ENCODE measurements at places on chromosomes 5 and 9.

- DNase-seq: peak; percentile 3
Measured at GRCh38 chr5:157106630-157107461, 2.0 kb downstream of the HAVCR2 start.

- no peak for DNase-seq
Measured at GRCh38 chr9:135116881-135117280, 29.4 kb downstream of the OLFM1 start.

DNA sequence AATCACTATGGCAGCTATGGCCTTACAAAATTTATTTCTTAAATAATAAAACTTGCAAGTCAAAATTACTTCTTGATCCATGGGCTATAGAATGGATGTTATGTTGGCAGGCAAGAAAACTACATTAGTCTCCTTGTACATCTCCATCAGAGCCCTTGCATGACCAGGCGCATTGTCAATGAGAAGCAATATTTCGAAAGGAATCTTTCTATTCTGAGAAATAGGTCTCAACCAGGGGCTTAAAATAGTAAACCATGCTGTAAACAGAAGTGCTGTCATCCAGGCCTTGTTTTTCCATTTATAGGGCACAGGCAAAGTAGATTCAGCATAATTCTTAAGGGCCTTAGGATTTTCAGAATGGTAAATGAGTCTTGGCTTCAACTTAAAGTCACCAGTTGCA, 220.1 kb downstream of the SREK1 start:
- no peak for DNase-seq

DNA sequence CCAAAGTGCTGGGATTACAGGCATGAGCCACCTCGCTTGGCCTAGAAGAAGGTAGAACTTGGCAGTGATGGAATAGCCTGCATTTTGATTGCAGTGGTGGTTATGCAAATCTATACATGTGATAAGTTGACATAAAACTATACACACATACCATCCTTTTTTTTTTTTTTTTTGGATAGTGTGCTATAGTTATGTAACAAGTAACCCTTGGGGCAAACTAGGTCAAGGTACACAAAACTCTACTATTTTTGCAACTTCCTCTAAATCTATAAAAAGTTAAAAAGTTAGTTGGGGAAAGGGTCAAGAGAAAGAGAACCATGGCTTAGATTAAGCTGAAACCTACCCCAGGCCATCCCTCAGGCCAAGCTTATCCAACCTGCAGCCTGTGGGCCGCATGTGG, 11.1 kb downstream of the TRIM14 start:
- DNase-seq: no peak

GRCh38 chr9:90251316-90251715, 391.3 kb downstream of the DIRAS2 start:
- DNase-seq: no peak

- DNase-seq: no peak
Measured at GRCh38 chr5:178509491-178510057, 80.6 kb downstream of the COL23A1 start.

GRCh38 chr5:96173366-96173765, 211.7 kb upstream of the ELL2 start:
- no peak for DNase-seq

DNA sequence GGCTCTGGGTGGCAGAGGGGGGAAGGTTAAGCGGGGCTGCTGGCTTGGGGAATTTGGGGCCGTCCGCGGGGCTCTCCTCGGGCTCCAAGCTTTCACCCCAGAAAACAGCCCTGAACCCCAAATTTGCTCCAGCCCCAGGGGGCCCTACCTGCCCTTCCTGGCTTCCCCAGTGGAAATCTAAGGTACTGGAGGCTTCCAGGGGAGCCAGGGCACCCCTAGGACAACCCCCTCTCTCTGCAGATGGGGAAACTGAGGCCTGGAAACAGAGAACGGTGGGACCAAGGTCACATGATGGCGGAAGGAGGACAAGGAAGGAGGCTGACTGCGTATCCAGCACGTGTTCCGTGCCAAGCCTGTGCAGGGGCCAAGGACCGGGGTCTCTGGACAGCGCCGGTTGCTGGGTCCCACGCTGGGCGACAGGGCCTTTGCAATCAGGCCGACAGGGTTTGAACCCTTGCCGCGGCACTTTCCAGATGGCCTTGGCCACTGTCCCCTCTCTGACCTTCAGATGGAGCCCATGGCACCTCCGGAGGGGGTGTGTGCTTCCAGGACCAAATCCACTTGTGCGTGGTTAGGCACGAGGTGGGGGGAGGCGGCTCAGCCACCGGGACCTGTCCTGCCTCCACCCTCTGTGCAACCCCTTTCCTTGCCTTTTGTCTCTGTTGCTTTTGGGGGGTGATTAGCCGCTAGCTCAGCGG, 183.1 kb downstream of the C9orf50 start:
- DNase-seq: no peak

DNA sequence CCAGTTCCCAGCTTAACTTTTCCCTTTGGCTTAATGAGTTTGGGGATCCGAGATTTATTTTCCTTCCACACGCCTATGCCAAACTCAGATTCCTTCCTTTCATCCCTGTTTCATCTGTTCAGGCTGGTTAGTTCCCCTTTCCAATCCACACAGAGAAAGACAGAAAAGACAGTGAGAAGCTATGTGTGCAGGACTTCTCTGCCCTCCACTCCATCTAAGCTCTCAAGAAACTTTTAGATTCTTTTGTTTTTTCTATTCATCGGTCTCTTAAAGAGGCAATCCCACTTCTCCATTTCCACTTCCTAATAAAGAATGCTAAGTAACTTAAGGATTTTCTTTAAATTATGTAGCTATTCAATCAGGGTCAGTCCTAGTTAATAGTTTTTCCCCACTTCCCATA, 11.2 kb downstream of the ITGA1 start:
- DNase-seq: no peak

DNA sequence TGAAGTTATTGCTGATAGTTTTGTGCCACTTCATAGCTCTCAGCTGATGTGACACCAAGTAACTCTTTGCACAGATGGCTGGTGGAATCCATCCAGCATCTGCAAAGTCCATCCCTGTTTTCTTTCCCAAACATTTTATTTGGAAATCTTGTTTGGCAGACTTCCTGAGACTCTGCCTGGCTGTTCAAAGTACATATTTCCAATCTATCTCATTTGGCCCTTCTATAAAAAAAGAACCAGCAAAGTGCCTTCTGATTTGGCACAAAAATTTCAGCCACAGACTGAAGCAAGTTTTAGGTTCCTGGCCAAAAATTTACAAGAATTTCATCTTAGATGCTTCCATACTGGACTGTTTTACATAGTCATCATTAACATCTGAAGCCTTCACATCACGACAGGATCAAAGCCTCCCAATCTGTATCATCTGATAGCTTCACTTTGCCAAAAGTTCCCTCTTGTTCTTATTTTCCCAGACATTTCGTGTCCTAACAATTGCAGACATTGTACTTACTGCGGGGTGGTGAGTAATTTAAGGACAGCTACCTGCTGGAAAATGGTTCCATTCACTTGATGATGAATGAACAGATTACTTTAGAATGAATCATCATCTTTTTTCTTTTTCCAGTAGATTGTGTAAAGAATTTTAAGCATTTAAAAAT, 377.3 kb downstream of the KIAA0825 start:
- DNase-seq: no peak

DNA sequence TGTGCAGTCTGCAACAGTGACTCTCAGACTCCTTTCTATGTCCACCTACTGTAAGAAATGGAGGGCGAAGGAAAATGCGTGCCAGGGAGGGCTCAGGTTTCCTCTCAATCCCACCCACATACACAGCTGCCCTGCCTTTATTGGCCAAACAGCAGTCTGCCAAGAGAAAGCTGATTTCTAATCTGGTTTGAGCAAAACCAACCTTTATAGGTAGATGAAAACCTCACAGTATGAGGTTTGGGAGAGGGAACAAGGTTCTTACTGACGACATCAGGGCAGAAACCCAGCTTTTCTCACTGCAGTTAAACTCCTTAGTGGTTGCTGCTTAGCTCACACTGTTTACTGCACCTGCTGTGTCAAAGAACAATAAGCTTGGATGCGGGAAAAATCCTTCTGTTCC, 152.3 kb upstream of the KLF9 start:
- DNase-seq: no peak

DNA sequence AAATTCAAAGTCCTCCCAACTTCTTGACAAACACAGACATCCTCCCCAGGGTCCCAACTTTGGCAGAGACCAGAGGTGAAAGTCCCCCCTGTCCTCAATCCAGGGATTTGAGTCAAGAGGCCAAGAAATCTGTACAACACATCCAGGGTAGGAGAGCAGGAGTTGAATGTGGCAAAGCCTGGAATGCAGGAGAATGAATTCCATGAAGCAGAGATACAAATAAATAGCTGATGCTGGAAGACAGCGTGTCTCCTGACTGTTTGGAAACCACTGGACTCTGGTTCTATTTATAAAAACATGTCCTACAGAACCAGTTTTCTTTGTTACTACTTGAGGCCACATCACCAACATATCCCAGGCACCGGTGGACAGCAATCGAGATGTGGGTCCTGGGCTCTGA, 43.7 kb upstream of the SLIT3 start:
- DNase-seq: no peak

DNA sequence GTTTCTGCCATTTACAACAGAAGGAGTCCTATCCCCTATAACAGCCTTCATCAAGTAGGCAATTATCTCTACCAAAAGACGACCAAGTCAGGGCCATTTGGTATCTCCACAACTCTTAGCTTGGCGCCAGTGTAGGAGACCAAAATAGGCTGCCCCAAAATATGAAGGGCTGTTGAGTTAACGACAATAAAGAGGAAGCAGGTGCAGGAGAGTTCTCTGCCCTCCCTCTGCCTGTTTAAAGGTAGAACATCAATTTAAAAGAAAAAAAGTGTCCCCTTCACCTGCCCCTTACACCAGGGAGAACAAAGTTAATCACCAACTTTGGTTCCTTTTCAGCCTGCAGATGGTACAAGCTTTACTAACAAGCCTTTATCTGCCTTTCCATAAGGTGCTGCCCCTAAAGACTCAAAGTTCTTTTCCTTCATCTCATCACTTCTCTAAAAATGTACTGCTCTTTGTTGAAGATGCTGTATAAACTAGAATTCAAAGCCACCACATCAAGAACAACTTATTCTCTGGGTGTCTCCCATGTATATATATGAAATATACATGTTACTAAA, 33.3 kb downstream of the PPP1R2B start:
- DNase-seq: no peak

- peak; percentile 11 for DNase-seq
Measured at GRCh38 chr9:103798620-103799019, 295.5 kb upstream of the SMC2 start.

DNA sequence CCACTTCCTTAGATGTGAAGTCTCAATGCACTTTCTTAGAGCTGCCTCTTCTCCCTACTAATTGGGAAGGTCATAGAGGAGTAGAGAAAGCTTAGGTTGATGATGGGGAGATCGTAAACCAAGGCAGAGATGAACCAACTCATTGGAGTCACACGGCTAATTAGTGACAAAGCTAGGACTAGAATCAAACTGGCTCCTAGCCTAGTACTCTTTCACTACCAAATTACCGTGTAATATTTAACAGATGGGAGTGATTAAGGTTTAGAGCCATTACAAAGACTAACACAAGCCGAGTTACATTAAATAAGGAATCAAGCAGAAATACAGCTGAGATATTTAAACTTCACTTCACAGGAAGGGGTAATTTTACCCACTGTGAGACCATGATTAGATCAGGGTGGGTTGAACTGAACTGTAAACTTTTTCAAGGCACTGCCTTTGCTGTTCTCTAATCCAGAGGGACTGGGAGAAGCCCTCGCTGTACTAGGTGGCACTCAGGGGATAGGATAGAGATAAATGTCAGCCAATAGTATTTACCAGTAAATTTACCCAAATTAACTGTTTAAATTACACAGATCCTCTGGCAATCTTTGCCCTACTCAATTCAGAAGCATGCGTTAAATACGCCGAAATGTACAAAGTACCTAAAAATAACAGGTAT, 166.4 kb upstream of the PIK3R1 start:
- DNase-seq: no peak

GRCh38 chr9:89837162-89837933, 232.5 kb downstream of the GADD45G start:
- no peak for DNase-seq

DNA sequence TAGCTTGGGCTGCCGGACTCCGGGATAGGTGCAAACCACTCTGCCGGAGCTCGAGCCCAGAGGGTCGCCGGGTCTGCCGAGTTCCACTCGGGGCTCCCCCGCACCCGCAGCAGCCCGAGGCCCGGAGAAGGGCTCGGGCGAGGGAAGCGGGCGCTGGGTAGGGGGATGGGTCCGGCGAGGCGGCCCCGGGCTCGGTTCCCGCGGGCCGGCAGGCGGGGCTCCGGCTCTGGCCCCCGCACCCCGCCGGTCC, 507 bp downstream of the RICTOR start:
- no peak for DNase-seq

DNA sequence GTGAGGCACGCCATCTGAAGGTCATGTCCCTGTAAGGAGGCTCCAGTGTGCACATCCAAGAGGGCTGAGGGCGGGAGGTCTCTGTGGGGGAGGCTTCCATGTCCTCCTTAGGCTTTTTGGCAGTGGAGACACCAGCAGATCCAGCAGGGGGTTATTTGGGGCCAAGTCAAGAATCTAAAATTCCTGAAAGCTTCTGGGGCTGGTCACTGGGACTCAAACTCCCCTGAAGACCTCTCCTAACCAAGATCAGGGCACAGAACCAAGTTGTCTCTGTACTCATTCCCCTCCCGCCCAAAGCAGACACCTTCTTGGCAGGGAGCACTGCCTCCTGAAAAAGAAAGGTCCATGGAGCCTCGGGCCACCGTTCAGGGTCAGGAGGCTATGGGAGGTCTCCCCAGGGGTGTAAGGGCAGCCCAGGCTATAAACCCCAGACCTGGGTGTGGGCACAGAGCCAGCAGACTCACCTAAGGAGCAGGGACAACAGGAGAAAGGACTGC, 127.4 kb upstream of the ADRA1B start:
- no peak for DNase-seq

GRCh38 chr5:154015071-154015693, 23.5 kb downstream of the FAM114A2 start:
- DNase-seq: no peak

Data from GDM1 (cell line).